ENCODE measurements at places on chromosomes 4 and X.

DNA sequence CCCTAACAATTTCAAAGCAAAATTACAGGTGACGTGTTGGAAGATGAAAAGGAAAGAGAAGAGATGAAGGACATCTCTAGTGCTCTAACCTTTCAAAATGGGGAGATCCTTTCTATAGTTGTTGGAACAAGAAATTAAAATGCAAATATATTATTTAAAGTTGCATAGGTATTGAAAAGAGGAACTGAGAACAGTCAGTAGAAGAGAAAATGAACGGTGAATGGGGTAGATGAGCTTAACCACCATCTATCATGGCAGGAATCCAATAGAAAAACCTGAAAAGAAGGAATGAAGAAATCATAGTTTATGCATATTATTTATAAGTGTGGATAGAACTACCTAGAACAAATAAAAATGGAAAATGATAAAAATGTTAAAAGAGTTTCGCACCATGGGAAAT is 42.0 kb downstream of the ANXA5 start:
- no peak overlapping the region for H3K27ac ChIP-seq
- no peak for DNase-seq
- no peaks in the 10 kb centered on the region for H3K36me3 ChIP-seq
- no peaks in the 10 kb centered on the region for H3K27me3 ChIP-seq

DNA sequence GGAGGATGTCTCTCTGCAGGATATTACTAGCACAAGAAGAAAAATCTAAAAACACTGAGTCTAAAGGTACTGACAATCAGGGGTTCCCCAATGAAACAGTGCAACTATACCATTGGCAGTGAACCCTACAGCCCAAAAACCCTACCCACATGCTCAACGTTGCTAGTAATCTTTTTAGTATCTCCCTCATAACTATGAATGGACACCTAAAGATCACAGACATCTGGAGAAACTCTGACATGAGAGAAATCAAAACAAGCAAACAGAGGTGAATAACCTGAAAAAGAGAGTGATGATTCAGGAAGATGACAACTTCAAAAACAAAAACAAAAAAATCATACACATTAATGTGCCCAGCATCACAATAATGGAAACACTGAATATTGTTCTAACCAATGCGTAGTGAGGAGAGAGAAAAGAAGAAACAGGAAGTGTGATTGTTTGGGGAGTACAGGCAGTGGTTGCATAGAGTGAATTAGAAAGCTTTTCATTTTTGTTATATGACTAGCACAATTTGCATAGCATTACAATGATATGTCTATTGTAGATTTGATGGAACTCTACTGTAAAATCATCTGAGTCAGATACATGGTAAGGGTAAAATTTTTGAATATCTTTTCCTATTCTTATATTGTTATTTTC is 78.9 kb upstream of the FMR1 start:
- no peak overlapping the region for H3K27ac ChIP-seq
- H3K4me3 ChIP-seq = no peak overlapping the region
- no peaks in the 10 kb centered on the region for H3K36me3 ChIP-seq
- no peaks in the 10 kb centered on the region for H3K4me1 ChIP-seq
- H3K27me3 ChIP-seq = no peaks in the 10 kb centered on the region

GRCh38 chrX:140762061-140762460 is 52.5 kb downstream of the LINC00632 start:
- peak; percentile 72 for DNase-seq
- no peaks in the 10 kb centered on the region for H3K27me3 ChIP-seq
- peaks cover 5% of the 10 kb centered on the region for H3K4me1 ChIP-seq
- H3K4me3 ChIP-seq = peak overlapping the region; percentile 48

DNA sequence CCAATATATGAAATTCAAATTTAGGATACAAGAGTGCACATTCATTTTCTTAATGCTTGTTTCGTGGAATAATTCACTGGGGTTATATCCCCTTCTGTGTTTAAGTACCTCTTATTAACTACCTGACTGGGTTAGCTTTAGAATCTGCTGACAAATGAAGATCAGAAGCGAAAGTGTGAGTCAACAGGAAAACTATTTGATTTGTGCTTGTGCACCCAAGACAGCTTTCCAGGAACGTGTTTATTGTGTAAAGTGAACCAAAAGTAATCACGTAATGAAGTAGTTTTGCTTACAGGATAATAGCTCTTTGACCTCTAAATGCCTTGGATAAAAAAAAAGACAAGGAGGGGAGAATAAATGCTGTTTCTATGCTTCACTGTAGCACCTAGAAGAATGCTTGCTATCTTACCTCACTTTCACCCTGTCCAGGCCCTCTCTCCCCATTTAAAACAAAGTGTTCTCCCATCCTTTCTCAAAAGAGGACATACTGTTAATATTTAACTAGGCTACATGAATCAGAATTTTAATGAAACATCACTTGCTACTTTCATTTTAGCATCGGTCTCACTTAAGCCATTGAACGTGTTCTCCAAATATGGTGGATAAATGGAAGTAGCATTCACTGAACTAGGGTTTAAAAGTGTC is 141.9 kb downstream of the THOC2 start:
- no peaks in the 10 kb centered on the region for H3K4me1 ChIP-seq
- H3K27ac ChIP-seq = no peak overlapping the region
- H3K36me3 ChIP-seq = no peaks in the 10 kb centered on the region
- DNase-seq = peak; percentile 3
- H3K27me3 ChIP-seq = no peaks in the 10 kb centered on the region
- no peak overlapping the region for H3K4me3 ChIP-seq

- H3K36me3 ChIP-seq = peaks cover 5% of the 10 kb centered on the region
- no peak overlapping the region for H3K27ac ChIP-seq
- no peaks in the 10 kb centered on the region for H3K27me3 ChIP-seq
- H3K4me1 ChIP-seq = no peaks in the 10 kb centered on the region
- peak; percentile 23 for DNase-seq
Measured at GRCh38 chr4:55372259-55372658, 23.5 kb upstream of the TMEM165 start.

- H3K4me1 ChIP-seq = peaks cover 19% of the 10 kb centered on the region
- H3K36me3 ChIP-seq = no peaks in the 10 kb centered on the region
- H3K27me3 ChIP-seq = no peaks in the 10 kb centered on the region
- H3K4me3 ChIP-seq = no peak overlapping the region
Measured at GRCh38 chrX:16487620-16488385, 162.2 kb upstream of the S100G start.
